ENCODE measurements at places on chromosomes 16 and 17.

DNA sequence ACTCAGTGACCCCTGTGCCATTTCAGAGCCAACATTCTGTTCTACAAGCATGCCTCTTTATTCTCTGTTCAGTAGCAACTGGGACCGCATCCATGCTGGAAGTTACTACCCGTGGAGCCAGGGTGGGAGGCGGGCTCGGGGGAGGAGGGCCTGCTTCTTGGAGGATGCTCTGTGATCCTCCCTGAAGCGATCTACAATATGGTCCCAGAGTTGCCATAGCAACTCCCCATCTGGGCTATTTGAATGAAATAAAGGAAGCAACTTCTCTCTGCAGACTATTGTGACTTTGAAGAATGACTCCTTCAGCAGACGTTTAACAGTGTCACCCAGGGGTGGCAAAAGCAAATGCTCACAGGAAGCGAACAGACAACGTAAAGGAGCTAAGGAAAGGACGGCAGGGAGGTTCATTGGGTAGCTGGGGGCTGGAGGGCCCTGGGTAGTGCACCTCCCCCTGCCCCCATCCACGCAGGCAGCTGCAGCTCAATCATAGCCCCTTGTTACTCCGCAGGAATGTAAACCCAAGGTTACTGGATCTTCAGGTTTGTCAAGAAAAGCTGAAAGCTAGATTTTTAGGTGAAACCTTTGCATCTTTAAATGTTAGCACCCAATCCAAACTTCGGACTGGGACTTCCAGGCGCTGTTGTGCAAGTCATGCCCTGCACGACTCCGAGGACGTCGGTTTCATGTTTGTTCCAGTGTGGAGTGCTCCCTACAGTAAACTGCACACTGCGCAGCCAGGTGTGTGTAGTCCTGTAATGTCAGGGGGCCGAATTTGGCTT, 51.1 kb upstream of the MEAK7 start:
- no peak for DNase-seq

- no peak for DNase-seq
Measured at GRCh38 chr17:56373981-56374833, 219.3 kb upstream of the NOG start.

DNA sequence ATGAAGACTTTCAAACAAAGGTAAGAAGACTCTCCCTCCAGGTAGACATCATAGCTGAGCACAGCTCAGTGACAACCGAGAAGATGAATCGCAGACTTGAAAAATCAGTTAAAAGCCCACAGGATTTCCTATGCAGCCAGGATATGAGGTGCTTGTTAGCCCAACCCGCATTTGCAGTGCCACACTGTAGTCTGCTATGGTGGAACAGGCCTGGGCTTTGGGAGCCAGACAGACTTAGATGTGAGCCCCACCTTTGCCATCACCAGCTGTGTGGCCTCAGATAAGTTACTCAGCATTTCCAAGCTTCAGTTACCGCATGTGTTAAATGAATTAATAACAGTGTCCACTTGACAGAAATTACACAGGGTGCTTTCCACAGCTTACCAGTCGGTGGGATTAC, 204.4 kb upstream of the HS3ST3A1 start:
- DNase-seq = no peak

DNA sequence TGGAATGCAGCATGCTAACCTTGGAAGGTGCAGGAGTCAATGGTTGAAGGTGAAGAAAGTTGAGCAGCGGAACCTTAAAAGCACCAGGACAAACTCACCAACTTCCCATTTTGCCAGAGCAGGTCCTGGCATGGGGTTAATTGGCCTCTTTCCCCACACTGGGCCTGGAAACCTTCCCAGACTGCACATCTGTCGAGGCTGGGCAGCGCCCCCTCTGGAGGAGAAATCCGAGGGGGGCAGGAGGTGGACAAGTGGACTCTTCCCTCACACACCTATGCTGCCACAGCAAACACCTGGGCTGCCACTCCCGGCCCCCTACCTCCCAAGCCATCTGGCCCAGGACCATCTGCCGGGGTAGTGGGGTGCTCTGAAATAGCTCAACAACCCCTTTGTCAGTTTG, 232.4 kb downstream of the CBLN1 start:
- no peak for DNase-seq

DNA sequence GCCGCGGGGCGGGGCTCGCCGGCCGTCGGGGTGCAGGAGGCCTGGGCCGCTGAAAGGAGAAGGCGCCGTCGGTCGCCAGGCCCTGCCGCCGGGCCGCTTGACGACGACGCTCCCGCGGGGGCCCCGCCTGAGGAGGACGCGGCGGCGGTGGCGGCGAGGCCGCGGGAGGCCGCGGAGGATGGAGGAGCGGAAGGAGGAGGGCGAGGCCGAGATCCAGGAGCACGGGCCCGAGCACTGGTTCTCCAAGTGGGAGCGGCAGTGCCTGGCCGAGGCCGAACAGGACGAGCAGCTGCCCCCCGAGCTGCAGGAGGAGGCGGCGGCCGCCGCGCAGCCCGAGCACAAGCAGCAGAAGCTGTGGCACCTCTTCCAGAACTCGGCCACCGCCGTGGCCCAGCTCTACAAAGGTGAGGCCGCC, 430 bp downstream of the HAPSTR1 start:
- no peak for DNase-seq

- DNase-seq = no peak
Measured at GRCh38 chr16:68401871-68402747, 46.2 kb downstream of the SMPD3 start.

DNA sequence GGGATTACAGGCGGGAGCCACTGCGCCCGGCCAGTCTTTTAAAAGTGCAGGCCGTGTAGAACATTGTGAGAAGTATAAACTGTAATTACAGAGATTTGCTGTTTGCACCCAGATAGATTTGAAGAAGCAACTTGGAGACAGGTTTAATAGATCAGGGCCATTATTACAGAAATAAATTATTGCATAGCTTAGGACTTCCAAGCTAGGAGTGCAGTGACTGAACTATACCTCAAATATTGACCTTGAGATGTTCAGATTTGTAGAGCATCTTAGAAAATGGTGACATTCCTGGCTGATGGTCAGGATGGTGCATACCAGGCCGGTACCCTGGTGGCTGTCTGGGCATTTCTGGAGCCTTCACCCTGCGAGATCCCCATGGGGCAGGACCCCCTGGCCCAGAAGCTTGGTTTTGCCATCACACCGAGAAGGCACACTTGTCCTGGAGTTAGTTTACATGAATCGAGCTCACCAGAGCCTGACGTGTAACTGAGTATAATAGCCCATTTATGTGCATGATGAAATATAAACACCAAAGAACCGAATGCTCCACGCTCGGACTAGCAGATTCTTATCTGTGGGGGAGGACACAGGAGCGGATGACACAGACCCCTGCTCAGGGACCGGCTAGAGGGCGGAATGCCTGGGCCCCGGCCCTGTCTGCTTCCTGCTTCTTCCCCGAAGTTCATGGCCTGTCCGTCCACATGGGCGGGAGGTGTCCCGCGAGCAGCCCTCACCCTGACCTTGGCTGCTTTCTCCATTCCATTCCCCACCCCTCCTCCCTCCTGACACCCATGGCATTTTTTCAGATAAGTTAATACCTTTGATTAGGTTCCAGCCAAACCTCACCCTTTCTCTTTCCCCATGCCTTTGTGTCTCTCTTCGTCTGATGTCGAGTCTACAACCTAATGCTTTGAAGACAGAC, 32.1 kb downstream of the CCDC40 start:
- no peak for DNase-seq

Data from stimulated activated CD4-positive, alpha-beta T cell treated with anti-CD3 and anti-CD28 coated beads, TNF-alpha, amount 100 ng/mL, for 48 hours (primary cell).